SHP77 (cell line): ENCODE measurements at places on chromosomes 12 and 14.

DNA sequence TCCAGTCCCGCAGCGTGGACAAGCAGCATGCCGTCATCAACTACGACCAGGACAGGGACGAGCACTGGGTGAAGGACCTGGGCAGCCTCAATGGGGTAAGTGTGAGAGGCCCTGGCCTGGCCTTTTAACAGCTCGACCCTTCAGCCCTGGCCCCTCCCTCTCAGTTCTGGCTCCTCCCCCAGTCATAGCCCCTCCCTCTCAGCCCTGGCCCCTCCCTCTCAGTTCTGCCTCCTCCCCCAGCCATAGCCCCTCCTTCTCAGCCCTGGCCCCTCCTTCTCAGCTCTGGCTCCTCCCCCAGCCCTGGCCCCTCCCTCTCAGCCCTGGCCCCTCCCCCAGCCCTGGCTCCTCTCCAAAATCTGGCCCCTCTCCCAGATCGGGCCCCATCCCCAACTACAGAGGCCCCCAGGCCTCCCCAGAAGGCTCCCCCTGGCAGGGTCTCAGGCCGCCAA is 11.2 kb downstream of the CEP170B start:
- no peak for DNase-seq

GRCh38 chr14:71286126-71286525 is 378.9 kb downstream of the PCNX1 start:
- no peak for DNase-seq

DNA sequence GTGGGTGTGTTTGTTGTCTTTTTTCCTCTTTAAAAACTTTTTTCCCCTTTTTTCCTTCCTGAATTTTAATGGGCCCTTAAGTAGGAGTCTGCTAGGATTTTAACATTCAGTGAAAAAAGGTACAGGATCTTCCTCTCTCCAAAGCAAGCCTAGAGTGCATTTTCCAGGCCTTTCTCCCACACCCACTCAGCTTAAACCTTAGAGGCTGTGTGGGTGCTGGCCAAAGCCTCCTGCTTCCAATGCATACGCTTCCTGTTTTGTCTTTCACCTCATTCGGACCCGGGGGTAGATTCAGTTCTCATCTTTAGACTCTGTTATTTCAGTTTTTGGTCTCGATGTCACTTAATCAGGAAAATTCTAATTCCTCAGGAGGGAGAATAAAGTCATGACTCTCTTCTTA is 51.2 kb downstream of the TMEM30B start:
- no peak for DNase-seq

GRCh38 chr14:88492272-88493089 is 62.3 kb downstream of the PTPN21 start:
- peak; percentile 71 for DNase-seq

GRCh38 chr14:55514819-55515490 is 65.1 kb upstream of the KTN1 start:
- DNase-seq = no peak

GRCh38 chr14:105226198-105226597 is 22.1 kb upstream of the BTBD6 start:
- no peak for DNase-seq

DNA sequence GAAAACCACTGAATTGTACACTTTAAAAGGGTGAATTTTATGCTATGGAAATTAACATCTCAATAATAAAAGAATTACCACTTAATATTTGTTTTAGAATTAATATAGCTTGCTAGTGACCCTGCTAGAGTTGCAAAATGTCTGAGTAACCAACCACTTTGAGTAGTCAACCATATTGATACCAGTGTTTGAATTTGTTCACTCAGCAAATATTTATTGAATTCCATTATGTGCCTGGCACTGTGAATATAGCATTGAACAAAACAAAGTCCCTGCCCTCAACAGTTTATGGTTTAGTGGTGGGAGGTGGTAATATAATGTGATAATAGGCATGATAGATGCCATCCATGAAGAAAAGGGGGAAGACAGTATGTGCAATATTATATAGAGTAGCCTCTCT is 4.6 kb downstream of the SNRPF start:
- no peak for DNase-seq

DNA sequence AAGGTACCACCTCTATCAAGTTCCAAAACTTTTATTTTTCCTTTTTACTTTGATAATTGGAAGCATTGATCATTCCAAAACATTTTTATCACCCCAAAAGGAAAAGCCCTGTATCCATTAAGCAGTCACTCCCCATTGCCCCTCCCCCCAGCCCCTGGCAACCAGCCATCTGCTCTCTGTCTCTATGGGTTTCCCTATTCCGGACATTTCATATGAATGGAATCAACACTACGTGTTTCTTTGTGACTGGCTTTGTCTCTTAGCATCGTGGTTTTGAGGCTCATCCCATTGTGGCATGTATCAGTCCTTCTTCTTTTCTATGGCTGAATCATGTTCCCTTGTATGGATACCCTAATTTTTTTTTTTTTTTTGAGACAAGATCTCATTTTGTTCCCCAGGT is 18.0 kb upstream of the PHETA1 start:
- DNase-seq = no peak

GRCh38 chr12:14364583-14365271 is 755 bp upstream of the ATF7IP start:
- no peak for DNase-seq

DNA sequence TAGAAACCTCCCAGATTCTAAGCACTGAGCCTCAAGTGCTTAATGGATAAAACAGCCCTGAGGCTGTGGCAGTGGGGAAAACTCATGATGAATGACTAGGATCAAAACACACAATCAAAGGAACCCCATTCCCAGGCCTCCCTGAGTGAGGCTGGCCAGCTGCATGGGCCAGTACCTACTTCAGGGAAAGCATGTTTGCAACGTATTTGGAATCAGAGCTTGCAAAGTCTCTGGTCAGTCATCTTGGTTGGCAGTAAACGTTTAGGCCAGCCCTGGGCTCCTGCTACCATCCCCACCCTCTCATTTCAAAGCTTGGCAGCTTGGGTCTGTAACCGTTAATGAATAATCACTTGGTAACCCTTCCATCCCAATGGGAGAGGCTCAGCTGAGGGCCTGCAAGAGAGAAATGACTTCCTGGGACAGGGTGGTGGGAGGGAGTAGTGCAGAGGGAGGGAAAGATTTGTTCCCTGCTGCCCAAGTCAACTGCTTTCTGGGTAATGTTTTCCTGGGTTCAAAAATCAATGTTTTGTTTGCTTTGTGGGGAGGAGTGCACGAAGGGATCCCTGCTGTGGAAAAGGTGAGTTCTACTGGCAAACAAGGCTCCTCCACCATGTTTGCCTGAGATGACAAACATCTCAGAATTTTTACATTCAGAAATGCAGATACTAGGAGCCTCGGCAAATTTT is 2.0 kb upstream of the RNASE8 start:
- no peak for DNase-seq

DNA sequence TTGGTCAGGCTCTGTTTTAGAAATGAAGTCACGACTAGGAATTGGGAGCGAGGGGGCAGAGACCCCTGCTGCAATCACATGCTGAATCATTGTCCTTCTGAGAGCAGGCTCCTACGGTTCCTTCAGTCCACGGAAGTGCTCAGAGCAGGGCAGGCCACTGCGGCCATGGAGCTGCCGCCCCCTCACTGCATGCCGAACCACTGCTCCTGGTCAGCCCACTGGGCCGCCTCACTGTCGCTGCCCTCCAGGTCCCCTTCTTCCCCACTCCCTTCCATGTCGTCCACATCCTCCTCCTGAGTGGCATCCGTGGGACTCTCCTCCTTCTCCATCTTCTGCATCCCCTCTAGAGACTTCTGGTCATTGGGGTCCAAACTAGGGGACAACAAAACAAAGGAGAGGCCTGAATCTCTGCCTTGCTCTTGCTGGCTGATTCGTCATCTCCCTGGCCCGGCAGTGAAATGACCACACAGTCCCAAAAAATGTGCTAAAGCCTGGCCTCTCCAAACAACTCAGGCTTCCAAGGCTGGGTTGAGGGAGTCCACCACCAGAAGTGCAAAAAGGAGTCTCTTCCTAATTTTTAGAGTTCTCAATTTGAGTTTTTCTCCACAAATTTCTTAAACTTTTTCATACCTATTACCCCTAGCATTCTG is 29.4 kb downstream of the ANAPC7 start:
- no peak for DNase-seq

GRCh38 chr12:50338920-50339645 is 55.8 kb upstream of the LIMA1 start:
- DNase-seq = no peak

DNA sequence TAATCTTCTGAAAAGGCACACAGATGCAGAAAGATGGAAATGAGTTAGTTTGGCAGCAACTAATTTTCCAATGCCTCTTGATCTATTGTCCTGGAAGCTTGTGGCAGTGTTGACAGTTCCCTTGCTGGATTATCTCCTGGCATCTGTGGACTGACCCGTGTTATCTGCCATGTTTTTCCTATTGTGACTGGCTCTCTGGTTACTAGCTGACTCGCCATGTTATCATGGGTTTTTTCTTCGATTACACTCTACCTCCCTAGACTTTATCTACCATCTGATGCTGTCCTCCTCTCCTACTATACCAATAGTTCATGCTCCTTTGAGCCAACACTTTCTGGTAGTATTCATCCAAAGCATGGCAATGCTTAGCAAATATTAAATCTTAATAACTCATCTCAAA is 63.3 kb upstream of the FLRT2 start:
- DNase-seq = no peak

DNA sequence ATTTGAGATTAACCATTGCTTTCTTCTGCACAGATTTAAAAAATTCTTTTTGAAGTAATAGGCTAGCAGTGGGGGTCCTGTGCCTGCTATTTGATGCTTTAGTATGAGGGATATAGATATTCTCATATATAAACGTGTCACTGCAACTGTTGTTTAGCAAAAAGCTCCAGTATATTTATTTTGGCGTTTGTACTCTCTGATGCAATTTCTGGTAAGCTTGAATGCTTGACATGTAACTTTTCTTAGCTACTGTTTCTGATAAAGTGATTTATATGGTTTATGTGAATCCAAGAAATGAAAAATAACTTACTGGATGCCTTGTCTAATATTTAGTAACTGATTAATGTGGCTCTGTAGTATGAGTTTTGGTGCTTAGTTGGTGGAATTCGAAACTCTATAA is 77.1 kb downstream of the TTLL5 start:
- DNase-seq = no peak

GRCh38 chr14:44895716-44896115 is 66.0 kb downstream of the KLHL28 start:
- no peak for DNase-seq

- no peak for DNase-seq
Measured at GRCh38 chr12:75728826-75729225, 217.4 kb upstream of the KRR1 start.

DNA sequence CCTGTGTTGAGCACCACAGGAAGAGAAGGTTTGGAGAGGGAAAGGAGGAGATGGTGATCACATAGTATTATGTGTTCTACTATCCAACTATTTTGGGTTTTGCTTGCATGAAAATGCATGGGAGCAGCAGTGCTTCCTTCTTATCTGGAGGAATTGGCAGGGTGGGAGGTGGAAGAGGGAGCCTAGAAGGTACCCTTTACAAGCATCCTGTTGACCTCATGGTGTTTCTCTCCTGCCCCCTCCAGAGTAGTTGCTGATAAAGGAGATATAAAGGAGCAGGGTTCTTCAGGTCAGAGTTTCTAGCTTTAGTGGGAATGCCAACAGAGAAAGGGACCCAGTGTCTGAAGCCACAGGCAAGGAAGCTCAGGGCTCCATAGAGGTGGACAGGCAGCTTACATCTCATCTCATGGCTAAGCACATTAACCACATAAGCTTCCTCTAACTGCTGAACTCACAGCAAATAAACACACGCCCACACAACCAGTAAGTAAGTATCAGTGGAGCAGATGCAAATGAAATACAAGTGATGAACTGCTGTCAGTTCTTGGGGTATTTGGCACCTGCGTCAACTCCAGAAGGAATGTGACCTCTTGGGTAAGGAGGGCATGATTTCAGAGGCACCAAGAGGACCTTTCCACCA is 174.2 kb upstream of the SLC38A2 start:
- DNase-seq = no peak
